ENCODE measurements at places on chromosomes 6 and 20. TPM values are rescaled to one million over a fixed set of nuclear protein-coding genes. Genes with fewer than 3 reads are reported as not detected.
A peak's percentile ranks its signal among the peaks of the same experiment; 100 is the strongest.

Gene SYNDIG1
- total RNA-seq, result 5.7 TPM

Gene CGA
- total RNA-seq, result not detected

Gene TBXT
- total RNA-seq, result not detected

Gene FAM184A
- 1.0 TPM for total RNA-seq

DNA sequence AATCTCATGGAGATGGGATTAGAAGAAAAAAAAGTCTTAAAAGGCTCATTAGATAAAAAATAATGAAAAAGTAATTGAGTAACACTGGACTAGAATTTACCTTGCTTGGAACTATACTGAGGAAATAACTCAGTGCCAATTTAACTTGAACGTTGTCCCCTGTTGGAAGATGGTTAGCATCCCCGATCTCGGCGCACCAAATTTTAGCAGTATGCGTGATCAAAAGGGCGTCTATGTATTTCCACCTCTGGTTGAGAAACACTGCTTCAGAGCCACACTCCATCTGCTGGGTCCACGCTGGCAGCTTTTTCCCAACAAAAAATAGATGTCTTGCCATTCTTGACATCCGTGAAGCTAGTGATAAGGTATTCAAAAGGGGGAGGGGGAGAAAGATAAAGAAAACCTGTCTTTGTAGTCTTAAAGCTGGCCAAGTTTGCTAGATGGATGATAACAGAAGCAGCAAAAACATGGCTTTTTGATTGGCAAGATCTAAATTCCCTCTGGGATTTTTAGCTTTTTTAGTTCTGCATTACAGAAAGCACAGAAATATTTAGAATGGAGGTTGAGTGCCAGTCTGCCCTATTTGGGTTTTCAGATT, 6.4 kb downstream of the HINT3 start:
- DNase-seq, result no peak

- DNase-seq, result no peak
Measured at GRCh38 chr6:6220718-6221117, 99.7 kb downstream of the F13A1 start.

- DNase-seq, result no peak
Measured at GRCh38 chr6:5163247-5163646, 78.1 kb downstream of the PPP1R3G start.

GRCh38 chr20:47749339-47749738, 35.9 kb downstream of the SULF2 start:
- DNase-seq, result peak; percentile 27

DNA sequence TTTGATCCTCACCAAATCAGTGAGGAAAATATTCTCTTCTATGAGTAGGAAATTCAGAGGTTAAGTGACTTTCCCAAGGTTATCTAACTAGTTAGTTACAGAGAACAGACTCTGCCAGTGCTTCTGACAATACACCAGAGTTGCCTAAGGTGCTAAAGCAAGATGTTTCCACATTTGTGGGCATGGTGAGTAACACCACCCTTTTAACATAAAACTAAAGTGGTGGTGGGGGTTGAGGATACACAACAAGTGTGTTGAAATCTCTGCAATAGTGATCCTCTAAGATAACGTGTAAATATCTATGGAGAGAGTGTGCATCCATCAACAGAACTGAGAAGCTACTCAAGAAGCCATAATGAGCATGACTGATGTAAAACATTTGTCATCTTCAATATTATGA, 11.7 kb downstream of the VNN2 start:
- DNase-seq, result no peak

DNA sequence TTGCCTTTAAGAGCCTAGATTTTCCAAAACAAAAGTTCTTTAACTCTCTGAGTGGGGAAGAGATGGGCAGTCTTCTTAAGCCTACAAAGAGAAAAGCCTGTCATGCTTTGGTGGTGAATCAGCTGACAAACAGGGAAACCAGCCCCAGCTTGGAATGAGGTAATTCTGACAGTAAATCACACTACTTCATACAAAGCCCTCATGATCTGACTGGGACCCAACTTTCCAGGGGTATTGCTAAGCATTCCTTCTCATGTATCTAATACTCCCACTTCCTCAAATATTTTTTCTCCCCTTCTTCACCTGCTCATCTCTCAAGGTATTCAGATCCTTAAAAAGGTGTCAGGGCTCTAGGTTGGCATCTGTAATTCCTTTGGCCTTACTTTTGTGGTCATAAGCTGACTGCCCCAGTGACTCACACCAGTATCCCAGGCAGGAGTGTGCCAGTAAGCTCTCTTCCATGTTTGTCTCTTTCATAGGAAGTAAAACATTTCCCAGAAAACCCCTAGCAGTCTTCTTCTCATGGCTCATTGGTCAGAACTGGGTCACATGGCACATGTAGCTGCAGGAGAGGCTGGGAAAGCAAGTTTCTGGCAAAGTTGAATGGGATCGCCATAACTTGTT, 15.0 kb upstream of the TBC1D22B start:
- DNase-seq, result peak; percentile 41

DNA sequence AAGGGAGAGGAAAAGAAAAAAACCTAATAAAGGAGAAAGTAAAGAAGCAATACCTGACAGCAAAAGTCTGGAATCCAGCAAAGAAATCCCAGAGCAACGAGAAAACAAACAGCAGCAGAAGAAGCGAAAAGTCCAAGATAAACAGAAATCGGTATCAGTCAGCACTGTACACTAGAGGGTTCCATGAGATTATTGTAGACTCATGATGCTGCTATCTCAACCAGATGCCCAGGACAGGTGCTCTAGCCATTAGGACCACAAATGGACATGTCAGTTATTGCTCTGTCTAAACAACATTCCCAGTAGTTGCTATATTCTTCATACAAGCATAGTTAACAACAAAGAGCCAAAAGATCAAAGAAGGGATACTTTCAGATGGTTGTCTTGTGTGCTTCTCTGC, 70.8 kb upstream of the RNF146 start:
- DNase-seq, result no peak

DNA sequence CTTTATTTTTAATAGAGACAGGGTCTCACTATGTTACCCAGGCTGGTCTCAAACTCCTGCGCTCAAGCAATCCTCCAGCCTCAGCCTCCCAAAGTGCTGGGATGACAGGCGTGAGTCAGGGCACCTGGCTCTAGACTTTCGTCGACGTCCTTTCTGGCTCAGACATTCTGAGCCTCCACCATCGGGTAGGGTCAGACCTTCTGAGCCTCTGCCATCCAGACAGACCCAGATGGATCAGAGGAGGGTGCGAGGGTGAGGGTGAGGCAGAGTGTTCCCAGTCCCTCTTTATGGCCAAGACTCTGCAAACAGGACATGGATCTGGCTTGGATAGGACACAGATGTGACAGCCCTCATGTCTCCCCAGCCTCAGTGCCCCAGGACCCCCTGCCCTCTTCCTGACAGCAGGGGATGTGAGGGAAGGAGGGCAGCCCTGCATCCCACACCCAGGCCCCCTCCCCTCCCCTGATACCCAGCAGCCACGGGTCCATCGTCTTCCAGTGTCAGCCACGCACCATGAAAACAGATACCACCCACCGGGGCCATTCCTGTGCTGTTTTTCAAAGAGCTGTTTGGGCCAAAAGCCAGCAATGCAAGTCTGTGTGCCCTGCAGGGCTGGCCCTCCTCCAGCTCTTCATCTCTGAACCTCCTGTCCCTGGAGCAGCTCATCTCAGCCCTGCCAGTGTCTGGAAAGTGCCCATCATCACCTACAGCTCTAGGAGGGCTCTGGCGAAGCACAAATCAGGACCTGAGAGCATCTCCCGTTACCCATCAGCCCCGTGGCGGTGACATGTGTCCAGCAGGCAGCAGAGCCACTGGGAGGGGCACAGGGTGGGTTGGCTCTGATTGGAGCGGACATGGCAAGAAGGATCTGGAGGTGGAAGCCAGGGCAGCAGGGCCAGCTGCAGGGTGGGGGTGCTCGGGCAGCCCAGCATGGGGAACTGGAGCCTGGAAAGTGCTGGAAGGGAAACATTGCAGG, 208.4 kb downstream of the PREX1 start:
- DNase-seq, result peak; percentile 30

- DNase-seq, result no peak
Measured at GRCh38 chr6:14269436-14269835, 151.9 kb downstream of the CD83 start.

DNA sequence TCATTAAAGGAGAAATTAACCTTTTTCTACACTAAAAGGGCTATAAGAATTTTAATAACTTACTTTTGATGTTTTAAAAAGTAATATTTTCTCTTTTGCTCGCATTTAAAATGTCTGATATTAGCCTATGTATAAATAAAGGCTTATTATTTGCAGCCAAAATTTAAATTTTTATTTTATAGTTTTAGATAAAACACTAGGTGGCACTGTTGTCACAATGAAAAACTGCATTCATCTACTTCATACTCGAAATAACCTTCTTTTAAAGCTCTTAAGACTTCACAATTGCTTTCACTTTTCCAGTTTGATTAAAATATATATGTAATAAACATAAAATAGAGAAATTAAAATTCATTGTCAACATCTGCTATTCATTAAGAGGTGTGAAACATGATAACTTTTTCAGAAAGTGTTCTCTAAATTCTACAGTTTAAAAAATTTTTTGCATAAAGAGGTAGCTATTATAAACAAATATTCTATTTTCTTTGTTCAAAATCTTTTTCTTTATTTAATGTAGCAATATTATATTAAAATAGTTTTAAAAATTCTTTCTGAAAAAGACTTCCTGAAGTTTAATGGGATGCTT, 78.8 kb upstream of the DEFB112 start:
- DNase-seq, result no peak

- no peak for DNase-seq
Measured at GRCh38 chr6:101544286-101544685, 150.8 kb downstream of the GRIK2 start.

- peak; percentile 80 for DNase-seq
Measured at GRCh38 chr6:43723737-43724295, 36.2 kb upstream of the MRPS18A start.

DNA sequence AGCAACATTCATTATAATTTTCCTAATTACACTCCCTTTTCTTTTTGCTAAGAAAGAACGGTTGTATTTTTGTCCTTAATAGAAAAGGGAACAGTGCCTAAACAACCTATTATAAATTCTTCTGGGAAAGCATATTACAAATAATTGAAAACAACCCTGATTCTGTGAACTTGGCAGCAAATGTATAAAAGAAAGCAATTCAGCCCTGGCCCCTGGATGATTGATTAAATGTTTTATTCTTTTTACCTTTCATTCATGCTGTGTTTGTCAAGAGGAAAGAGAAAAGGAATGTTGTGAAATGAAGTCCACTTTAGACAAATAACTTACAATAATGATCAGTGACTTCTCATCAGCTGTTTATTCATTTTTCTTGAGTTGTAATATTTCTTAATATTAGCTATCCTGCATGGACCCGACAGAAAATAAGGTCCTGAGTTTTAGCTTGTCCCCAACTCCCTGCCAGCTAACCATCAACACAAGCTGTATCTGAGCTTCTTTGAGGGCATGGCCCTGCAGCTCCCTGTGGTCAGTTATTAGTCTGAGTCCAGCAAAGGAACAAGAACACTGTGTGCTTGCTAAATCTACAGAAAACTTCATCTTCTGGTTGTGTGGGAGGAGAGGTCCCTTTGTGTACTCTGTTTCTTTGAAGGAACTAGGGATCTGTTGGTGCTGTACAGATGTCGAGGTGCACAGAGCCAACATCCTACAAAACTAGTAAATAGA, 248.2 kb downstream of the LAMA2 start:
- peak; percentile 34 for DNase-seq

DNA sequence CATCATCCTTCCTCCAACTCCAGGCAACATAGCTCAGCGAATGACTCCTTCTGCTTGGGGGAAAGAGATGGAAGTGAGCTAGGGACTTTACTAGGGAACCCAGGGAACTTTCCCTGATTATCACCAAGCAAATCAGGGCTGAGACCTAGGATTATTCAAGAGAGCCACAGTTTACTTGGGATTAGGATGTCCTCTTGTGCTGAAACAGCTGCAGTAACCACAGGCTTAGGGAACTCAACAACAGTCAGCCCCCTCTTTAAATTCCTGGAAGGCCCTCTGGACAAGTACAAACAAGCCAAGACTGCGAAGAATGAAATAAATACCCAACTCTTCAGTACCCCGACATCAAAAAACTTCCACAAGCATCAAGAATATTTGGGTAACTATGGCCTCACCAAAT, 700.9 kb downstream of the COL12A1 start:
- no peak for DNase-seq
